ENCODE measurements at places on chromosomes 7 and 10.

- DNase-seq = no peak
These were observed 13.3 kb downstream of the SORBS1 start for GRCh38 chr10:95547791-95548435.

DNA sequence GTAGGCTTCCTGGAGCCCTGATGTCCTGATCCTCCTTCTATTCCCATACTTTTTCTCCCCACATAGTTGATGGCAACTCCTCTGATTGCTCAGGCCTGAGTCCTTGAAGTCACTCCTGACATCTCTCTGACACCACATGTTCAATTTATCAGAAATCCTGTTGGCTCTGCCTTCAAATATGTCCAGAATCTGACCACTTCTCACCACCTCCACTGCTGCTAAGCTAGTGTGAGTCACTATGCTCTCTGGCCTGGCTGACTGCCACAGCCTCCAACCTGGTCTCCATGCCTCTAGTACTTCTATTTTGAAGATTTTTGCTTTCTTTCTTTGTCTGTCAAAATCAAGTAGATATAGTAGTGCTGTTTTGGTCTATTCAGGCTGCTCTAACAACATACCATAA lies 53.0 kb downstream of the TMEM229A start:
- no peak for DNase-seq

DNA sequence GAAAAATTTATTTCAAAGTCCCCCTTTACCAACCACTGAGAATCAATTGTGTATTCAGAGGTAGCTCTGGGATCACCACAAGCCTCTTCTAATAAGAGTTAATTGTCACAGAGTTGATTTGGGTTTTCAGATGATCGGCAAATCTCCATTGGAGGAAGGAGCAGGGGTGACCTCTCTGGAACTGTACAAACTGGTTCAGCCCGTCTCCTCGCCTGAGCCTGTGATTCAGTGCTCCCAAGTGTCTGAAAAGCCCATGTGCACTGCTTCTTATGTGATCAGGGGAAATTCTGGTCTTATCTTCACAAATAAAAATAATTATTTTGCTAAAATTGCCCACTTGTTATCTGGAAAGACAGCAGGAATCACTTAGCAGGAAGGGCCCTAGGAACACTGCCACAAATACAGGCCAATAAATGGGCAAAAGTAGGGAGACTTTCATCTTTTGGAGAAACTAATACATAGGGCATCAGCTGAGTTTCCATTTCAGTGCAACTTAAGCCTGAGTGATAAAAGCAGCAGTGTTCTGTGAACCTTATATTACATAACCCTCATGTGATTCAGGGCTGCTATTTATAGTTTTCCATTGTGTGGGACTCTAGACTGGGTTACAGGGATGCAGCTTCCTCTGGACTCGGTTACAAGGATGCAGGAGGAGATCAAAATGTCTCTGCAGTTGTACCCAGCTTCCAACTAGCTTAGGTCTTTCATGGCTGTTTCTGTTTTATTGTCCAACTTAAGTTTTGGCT lies 32.3 kb downstream of the CDK1 start:
- no peak for DNase-seq

DNA sequence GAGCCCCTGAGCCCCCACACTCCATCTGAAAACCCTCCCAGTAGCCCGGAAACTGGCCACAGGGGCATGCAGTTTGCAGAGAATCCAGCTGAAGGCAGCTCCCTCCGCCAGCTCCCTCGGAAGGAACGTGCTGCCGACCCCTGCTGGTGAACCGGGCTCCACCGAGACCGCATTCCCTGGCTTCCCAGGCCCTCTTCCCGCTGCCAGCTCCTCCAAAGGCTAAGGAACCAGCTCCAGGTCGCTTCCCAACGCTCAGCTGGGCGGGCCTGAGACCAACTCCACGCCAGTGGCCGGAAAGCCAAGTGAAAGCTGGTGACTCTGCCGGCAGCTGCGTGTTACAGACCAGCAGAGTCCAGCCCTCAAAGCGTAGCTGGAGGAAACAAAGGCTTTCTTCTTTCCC lies 35.8 kb downstream of the GPER1 start:
- no peak for DNase-seq

- peak; percentile 11 for DNase-seq
These were observed 22.2 kb downstream of the TMEM209 start for GRCh38 chr7:130182990-130183389.

GRCh38 chr7:50805447-50806125 lies 22.9 kb upstream of the GRB10 start:
- DNase-seq = no peak

DNA sequence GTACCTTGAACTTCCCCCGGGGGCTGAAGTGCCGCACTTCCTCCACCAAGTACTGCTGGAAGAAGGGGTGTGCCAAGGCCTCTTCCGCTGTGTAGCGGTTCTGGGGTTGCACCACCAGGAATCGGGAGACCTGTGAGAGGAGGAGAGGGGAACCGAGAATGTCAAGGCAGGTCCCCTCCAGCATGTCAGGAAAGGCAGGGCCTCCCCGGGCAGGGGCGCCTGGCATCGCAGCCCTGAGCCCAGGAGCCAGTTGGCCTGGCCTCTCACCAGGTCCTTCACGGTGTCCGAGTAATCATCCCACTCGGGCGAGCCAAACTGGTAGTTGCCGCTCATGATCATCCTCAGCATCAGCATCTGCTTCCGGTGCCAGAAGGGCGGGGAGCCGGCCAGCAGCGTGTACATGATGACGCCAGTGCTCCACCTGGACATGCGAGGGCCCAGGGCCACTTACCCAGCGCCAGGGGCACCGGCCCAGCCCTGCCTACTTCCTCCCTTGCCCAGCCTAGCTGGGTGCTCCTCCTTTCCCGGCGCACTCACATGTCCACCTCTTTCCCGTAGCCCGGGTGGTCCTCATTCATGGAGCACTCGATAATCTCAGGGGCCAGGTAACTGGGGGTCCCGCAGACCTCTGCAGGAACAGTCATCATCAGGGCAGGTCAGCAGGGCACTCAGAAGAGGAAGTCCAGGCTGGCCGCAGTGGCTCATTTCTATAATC lies 11.0 kb downstream of the PHKG1 start:
- DNase-seq = no peak

DNA sequence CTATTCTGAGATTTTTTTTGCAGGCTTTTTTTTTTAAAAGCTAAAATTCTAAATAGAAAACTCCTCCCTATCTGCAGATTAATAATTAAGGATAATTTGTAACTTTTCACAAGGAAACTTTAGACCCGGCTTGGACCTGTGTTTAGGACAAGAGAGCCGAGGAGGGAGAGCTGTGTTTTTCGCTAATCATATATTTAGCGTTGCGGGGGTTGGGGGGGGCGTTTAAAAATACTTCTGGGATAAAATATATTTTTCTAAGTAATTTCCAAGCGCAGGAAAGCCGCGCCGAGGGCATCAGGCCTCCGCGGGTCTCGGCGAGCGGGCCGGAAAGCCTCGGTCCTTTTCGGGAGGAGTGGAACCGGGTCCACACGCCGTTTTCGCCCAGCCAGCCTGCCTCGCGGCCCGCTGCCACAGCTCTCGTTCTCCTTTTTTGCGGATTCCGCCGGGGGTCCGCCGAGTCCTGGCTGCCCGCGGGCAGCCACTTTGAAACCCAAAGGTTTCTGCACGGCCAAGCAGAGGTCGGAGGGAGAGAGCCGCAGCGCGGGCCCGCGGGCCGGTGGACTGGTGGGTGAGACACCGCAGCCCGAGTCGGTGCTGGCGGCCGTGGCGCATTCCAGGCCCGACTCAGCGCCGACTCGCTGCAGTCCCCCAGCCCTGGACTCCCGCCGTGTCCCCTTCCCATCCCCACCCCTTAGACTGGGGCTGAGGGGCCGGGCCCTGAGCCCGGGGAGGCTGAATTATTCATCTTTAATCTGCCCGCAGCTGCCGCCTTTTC lies 2.3 kb downstream of the PAX2 start:
- no peak for DNase-seq

- no peak for DNase-seq
These were observed 76.3 kb downstream of the CLIP2 start for GRCh38 chr7:74365322-74366022.

- no peak for DNase-seq
These were observed 13.3 kb downstream of the ANKIB1 start for GRCh38 chr7:92259062-92259461.

DNA sequence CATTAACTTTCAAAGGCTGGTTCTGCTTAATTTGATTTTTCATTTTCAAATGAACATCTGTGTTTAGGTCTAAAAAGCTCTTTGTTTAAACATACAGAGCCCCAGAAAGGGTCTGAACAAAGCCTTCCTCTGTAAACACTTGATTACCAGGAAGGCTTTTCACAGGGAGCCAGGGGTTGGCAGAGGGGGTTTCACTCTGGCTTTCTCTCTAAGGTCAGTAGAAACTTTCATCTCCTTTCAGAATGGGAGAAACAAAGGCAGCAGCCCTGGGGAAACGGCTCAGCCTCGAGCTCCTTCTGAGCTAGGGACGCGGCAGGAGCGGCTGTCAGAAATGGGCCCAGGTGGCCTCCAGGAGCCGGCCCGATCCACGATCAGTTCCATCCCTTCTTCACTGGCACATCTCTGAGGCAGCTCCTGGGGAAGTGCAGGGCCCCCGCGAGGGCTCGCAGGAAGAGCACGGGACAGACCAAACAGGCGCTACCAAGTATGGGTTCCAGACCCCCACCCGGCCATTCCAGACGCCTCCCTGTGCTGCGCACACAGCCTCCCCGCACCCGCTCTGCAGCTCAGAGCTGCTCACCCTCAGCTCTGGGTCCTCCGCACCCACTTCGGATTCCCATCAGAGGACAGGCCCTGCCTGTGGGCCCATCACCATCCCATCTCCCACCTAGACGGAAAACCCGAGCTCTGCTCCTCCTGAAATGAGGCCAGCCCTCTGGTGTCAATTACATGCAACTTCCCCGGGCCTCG lies 124.1 kb downstream of the MAD1L1 start:
- no peak for DNase-seq

- no peak for DNase-seq
These were observed 76.0 kb downstream of the PHYHIPL start for GRCh38 chr10:59252491-59252890.

DNA sequence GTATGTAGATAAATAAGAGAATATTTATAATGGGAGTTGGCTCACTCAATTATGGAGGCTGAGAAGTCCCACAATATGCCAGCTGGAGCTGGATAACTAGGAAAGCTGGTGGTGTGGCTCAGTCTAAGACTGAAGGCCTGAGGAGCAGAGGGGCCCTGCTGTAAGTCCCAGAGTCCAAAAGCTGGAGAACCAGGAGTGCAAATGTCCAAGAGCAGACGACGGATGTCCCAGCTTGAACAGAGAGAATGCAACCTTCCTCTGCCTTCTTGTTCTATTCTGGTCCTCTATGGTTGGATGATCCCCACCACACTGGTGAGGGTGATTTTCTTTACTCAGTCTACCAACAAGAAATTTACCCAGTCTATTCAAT lies 13.2 kb downstream of the IL2RA start:
- no peak for DNase-seq

GRCh38 chr7:115009139-115009538 lies 87.2 kb downstream of the MDFIC start:
- no peak for DNase-seq

GRCh38 chr7:16745645-16746044 lies 7.9 kb upstream of the TSPAN13 start:
- DNase-seq = no peak

GRCh38 chr7:74481458-74482196 lies 27.9 kb downstream of the GTF2IRD1 start:
- DNase-seq = no peak

DNA sequence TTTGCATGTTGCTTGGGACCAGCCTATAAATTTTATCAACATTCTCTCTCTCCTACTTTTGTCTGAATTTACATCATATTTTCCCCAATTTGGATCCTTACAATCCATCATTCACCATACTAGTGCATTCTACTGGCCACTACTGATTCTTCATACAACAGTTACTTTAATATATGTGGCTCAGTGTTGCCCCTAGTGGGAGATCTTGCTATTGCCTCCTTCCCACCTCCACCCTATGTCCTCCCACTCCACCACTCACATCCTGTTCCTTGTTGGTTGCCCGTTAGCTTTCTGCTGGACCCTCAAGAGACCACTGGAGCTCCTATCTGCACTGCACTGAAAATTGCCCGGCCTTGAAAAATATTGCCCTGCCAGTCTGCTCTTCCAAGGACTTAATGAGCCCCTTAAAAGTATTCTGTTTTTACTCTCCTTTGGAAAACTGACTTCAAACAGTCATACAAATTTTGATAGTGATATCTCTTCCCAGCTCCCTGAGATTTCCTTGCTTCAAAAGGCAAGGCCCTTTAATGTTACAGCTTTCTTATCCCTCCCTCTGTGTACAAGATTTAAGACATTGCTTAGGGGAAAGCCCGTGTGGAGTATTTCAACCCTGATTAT lies 243.2 kb upstream of the TMEM229A start:
- no peak for DNase-seq

- no peak for DNase-seq
These were observed 65.5 kb downstream of the ASB13 start for GRCh38 chr10:5600908-5601307.

DNA sequence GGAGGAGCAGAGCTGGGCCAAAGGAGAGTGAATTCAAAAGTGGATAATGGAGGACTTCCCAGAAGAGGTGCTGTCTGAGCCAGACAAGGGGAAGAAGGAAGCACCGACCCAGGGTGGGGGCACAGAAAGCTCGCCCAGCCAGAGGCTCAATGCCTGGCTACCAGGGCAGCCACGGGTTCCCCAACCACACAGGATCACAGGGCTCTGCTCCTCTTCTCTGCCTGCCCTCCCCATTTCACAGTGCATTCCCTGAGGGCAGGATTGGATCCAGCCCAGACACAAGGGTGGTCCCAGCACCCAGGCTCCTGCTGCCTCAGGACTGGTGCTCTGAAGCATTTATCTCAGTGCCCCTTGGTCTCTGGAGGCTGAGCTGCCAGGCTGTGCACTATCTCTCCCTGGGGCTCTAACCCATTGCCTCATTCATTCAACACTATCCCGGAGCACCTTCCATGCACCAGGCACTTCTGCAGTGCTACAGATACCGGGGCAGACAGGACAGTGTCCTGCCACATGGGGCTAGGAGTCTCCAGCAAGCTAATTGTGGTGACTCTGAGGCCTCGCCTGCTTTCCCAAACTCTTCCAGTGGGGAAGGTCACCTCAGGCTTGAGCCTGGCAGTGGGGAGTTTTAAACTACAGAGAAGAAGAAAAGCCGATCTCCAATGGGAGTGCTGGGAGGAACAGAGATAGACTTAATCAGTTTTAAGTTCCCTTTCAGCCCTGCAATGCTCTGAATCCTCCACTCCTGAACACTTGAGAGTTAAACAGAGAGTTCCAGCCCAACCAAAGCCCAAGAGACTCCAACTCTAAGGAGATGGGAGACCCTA lies 201.8 kb upstream of the ZMIZ1 start:
- DNase-seq = no peak

- no peak for DNase-seq
These were observed 37.8 kb downstream of the RSU1 start for GRCh38 chr10:16779384-16779915.

GRCh38 chr10:92997620-92998019 lies 63.0 kb upstream of the CYP26C1 start:
- DNase-seq = no peak

- DNase-seq = no peak
These were observed 217.9 kb downstream of the OTUD1 start for GRCh38 chr10:23656735-23657134.

- DNase-seq = no peak
These were observed 83.2 kb downstream of the DNAJB9 start for GRCh38 chr7:108652886-108653285.

- DNase-seq = no peak
These were observed 161.4 kb downstream of the ELMO1 start for GRCh38 chr7:37287131-37287855.

GRCh38 chr10:72563327-72563932 lies 62.4 kb downstream of the MICU1 start:
- no peak for DNase-seq

Data from GM12892 (cell line).